Frontal cortex (tissue), 4 donors: ENCODE measurements at places on chromosomes 2 and 18. TPM values are rescaled to one million over a fixed set of nuclear protein-coding genes. Genes with fewer than 3 reads are reported as not detected.

Gene CCDC121
- 3.7 TPM for total RNA-seq

Gene ZC3H6
- total RNA-seq, result 19.6 TPM

Gene REEP1
- total RNA-seq, result 147 TPM

Gene PLGLB2
- total RNA-seq, result 0.41 TPM

Gene SPP2
- total RNA-seq, result not detected

Gene FAM136A
- total RNA-seq, result 31.4 TPM

Gene REG3A
- not detected for total RNA-seq

Gene GALNT1
- total RNA-seq, result 82.7 TPM
